ENCODE measurements at places on chromosomes 3 and 15.

DNA sequence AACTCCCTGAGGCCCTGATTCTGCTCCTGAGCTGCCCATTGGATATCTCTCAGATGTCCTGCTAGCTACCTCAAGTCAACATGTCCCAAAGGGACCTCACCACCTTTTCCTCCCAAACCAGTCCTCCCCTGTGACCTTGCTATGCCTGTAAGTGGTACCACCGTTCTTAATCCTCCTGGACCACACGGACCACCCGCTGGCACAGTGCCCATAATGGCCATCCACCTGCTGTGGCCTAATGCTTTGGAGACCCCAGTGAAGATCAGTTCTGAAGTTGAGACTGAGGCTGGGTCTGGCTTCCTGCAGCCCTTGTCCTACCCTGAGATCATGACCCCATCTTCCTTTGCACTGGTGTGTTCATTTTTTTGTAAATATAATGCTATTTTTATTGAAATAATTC is 15.0 kb upstream of the VPS8 start:
- no peak for DNase-seq

GRCh38 chr15:48590723-48591122 is 54.8 kb downstream of the FBN1 start:
- no peak for DNase-seq

GRCh38 chr3:56720849-56721248 is 37.8 kb upstream of the TASOR start:
- no peak for DNase-seq

DNA sequence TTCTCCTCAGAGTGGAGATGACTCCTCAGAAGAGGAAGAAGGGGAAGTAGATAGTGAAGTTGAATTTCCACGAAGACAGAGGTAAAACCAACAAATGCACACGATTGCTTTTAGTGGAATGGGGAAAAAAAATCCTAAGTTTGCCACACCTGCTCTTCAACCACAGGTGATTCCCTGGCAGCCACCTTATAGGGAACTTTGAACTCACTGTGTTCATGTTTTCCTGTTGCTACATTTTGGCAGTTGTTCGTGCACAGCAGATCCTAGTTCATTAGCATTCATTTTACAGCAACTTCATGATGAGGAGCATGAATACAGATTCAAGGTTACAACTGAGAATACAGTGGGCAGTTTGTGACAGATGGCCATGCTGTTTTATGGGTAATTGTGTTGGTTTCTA is 21.5 kb downstream of the TMEM41A start:
- no peak for DNase-seq

GRCh38 chr15:85667491-85668424 is 127.0 kb downstream of the KLHL25 start:
- DNase-seq = no peak

DNA sequence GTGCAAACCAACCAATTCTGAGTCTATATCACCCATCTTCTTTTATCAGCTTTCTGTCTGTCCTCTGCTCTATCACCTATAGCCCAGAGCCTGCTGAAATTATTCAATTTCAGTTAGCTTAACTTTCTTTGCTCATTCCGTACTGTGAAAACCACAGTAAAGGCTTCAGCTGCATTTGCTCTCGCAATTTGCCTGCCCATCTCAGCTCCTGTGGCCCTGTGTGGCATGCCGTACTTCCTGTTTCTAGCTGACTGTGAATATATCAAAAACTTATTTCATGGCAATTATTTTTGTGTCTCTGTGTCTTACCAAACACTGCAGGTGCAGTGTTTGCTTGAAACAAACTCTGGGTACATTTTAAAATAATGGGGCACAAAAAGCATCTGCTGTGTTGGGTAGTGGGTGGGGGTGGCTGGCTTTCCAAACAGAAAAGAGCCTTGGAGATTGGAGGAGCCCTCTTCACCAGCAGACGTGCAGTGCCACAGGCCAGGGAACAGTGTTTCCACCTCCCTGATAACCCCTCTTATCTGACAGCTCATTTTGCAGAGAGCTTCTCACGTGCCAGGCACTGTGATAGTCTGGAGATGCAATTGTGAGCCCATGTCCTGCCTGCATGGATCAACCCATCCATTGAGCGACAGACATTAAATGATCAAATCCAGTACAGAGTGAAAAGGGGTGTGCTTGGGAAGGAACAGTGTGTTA is 45.2 kb downstream of the GASK1A start:
- no peak for DNase-seq
